ENCODE measurements at places on chromosomes 4 and X.
A peak's percentile ranks its signal among the peaks of the same experiment; 100 is the strongest.

- DNase-seq, result no peak
These were observed 9.5 kb upstream of the NOX1 start for GRCh38 chrX:100883654-100884053.

GRCh38 chr4:3827616-3828492, 61.7 kb downstream of the ADRA2C start:
- DNase-seq, result no peak

DNA sequence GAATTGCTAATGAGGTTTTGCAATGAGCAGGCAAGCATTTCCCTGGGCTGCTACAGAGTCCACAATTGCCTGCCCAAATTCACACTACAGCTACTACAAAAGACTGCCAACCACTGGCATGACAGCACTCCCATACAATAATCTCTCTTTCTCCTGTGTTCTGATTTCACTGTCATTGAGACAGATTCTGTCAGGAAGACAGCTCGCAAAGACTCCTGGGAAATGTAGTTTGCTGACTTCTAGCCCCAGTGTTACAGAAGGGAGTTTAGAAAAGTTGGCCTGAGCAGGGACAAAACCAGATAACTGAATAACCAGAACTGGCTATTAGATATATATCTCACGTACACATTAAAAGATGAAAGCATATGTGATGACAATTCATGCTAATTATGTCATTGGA, 1231.3 kb upstream of the PRKX start:
- no peak for DNase-seq

- DNase-seq, result peak; percentile 47
These were observed 478.9 kb downstream of the KCNIP4 start for GRCh38 chr4:21469438-21470300.

- DNase-seq, result no peak
These were observed 626.9 kb downstream of the ANKRD50 start for GRCh38 chr4:124085561-124086180.

DNA sequence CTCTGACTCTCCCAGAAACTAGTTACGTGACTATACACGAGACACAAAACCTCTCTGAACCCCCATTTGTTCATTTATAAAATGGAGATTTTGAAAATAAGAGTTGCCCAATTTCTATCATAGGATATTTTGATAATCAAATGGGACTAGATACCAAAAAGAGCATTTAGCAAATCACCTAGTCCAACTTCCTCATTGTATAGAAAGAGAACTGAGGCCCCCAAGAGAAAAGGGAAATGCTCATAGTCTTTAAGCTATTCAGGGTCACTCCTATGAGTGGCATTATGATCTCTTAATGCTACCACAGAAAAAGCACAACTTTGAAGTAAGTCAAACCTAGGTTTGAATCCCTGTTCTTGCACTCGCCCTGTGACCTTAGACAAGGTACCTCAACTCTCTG, 62.7 kb downstream of the BMP15 start:
- DNase-seq, result peak; percentile 89

GRCh38 chr4:26223155-26223554, 97.7 kb upstream of the RBPJ start:
- no peak for DNase-seq

DNA sequence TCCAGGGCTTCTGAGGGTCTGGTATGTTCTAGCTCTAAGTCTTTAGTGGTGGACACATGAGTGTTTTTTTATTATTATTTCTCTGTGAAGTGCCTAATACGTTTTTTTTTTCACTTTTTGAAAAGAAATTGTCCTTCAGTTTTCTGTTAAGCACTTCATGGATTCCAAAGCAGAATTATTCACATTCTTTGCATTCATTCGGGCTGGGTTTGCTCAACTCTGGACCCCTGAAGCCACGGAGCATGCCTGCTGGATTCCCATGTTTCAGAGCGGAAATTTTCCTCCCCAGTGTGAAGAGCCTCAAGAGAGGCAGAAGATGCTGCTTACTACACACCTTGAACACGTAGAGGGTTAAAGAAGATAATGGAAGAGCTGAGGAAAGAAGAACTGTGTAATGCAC, 107.5 kb downstream of the EGF start:
- no peak for DNase-seq

DNA sequence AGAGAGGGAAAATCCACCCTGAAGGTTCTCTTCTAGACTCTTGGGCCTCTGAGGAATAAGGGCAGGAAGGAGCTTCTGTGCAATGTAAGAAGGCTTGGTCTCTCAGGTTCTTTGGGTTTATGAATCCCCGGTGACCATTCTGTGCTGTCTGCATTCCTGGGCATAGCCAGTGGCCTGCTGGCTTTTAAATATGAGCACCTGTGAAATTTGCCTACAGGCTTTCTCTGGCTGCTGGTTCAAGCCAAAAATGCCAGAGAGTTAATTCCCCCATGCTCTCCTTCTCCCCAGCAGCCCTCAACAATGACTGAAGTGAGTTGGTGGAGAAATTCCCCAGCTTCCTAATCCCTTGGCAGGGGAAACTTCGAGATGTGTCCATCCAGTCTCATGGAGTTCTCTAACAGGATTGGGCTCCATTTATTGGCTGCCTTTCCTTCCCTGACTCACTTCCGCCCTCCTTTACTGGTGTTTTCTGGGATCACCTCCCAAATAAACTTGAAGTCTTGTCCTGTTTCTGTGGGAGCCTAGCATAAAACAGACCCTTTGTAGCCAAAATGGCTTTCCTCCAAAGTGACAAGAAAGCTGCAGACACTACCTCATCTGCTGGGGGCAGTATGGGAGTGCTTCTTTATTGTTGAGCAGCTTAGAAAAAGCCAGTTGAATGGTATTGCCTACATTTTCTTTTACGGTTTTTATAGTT, 179.4 kb upstream of the CASK start:
- no peak for DNase-seq

DNA sequence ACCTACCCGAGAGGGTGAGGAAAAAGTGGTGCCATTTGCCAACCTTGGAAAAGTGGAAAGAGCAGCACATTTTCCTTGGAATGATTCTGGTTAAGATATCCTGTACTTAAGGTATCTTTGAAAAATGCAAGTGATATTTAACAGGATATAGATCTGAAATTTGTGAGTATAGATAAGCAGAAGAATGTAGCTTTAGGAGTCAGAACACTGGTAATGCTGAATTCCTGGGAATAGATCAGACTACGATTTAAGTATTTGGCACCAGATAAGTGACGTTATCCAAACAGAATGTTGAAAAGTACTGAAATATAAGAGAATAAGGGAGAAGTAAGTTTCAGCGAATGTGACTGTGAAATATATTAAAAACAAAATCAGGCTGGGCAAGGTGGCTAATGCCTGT, 210.1 kb downstream of the PCDH7 start:
- DNase-seq, result no peak

DNA sequence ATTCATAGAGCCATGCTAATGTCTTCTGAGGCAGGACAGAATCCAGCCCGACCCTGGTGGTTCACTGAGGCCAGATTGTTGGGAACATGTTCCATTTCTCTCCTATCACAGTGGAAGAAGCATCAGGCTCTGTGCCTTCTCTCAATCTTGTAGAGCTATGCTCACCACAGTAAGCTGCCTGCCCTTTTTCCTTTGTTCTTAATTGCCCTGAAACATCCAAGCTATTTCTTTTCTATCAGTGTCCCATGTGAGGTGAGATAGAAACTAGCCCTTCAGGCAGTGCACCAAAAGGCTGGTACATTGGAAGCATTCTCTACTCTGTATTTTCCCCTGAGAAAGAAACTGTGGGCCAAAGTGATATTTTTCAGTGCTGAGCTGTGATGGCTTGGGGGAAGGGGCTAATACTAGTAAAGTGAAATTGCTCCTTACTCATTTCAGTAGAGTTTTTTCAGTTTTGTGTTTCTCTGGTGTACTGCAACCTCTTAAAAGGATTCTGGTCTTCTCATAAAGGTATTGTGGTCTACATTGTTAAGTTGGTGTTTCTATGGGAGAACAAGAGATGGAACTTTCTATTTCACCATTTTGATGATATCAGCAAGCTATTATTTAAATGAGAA, 611.2 kb downstream of the RPA4 start:
- no peak for DNase-seq

- DNase-seq, result no peak
These were observed 1306.6 kb upstream of the PABPC4L start for GRCh38 chr4:135508006-135508714.

GRCh38 chr4:94590493-94590892, 138.8 kb downstream of the PDLIM5 start:
- no peak for DNase-seq

GRCh38 chr4:24145591-24145990, 255.7 kb upstream of the PPARGC1A start:
- no peak for DNase-seq

DNA sequence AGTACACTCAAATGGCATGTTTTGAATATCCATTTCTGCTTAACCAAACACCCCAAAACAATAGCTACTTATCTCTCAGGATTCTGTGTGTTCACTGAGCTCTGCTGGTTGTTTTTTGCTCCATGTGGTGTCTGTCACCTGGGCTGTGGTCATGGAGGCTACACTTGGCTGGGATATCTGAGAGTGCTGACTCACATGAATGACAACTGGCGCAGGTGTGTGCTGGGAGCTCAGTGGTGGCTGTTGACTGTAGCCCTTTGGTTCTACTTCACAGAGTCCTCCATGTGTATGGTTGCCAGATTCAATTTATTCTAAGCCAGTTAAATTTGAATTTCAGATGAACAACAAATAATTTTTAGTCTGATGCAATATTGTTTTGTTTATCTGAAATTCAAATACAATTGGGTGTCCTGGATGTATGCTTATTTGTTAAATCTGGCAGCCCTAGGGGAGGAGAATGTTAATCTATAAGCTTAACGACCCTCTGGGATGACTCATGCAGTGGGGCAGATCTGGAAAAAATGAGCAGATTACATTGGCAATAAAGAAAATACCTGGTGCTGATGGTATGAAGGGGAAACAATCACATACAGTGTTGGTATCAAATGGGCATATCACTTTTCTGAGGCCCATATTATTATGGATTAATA, 28.2 kb upstream of the TCEAL4 start:
- no peak for DNase-seq

DNA sequence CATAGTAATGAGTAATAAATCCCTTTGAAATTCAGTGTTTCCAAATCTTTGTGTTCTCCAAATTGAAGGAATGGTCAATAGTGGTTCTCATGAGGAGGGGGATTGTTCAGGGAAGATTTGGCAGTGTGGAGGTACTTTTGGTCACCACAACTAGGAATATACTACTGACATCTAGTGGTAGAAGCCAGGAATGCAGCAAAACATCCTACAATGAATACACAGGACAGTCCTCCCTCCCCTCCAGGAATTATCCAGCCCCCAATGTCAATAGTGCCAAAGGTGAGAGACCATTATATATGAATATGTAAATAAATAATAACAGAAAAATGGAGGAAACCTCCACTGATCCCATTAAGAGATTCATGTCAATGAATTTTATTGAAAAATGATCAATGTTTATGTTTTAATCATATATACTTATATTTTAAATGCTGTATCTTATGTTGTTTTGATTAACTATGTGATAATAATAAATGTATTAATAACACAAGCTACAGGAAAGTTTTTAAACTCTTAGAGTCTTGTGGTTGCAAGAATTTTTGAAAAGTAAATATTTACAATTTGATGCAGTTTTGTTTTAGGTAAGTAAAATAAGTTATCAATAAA, 14.4 kb upstream of the FAM9A start:
- peak; percentile 86 for DNase-seq

GRCh38 chrX:47574547-47575301, 7.5 kb upstream of the TIMP1 start:
- DNase-seq, result peak; percentile 11

GRCh38 chr4:1763550-1764080, 29.5 kb upstream of the FGFR3 start:
- peak; percentile 69 for DNase-seq

GRCh38 chrX:148416142-148416541, 84.3 kb upstream of the AFF2 start:
- peak; percentile 61 for DNase-seq

DNA sequence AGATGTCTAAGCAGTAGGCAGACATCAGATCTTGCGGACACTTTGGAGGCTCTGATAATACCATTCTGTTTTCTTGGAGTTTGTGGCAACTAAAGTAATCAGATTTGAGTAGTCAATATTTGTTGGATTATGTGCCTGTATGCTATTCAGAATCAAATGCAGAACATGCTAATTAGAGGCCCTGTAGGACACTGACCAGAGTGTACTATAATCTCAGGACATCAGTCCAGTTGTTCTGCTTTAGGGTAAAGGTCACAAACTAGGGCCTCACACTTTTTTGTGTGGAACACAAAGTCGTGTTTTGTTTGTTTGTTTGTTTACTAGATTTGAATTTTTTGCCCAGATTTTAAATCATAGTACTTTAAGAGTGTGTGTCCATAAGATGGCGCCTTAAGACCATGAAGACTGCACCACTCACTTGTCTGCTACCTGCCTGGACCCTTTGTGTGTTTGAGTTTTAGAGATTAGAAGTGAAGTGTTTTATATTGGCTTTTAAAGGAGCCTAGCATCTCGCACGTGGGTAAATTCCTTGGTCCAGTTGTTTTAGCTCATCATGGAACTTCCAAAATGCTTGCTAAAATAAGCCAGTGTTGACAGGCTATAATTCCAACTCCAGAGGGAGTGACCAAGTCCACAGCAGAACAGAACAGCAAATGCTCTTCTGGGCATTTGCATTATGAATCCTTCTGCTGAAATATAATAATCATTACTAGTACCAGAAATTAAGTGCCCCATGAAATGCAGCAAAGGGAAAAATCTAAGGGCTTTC, 34.7 kb downstream of the IL13RA1 start:
- no peak for DNase-seq

All from Karpas-422 (cell line).